NT2/D1 (cell line): ENCODE measurements at places on chromosomes 16 and 17.

DNA sequence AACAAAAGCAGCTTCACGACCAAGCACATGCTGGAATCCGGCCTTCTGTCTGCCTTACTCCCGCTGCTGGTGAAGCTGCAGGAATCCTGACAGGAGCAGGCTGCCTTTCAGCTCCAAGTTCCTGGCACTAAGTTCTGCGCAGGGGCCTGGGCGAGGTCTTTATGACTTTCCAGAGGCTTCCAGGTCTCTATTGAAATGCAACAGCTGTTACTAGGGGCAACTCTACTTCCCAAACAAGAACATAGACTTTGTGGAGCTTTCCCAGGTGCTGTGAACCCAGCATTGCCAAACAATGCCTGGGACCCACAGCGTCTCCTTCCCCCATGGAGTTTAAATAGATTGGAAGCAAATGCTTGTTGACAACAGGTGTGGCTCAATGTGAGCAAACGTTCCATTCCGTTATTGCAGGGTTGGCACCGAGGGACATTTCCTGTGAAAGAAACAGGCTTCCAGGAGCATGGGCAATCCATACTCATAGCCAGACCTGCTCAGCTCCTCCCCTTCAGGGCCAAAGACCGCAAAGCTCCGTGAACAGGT lies 156.0 kb downstream of the CDH13 start:
- DNase-seq, result peak; percentile 55

- DNase-seq, result no peak
Measured at GRCh38 chr17:36089888-36090836, at the start of gene CCL3. Gene CCL3, minus strand, starts transcription at chr17:36090143. Its CDS starts 85 bp downstream, at chr17:36090058.

GRCh38 chr17:63390090-63390489 lies 56.0 kb downstream of the CYB561 start:
- DNase-seq, result no peak

DNA sequence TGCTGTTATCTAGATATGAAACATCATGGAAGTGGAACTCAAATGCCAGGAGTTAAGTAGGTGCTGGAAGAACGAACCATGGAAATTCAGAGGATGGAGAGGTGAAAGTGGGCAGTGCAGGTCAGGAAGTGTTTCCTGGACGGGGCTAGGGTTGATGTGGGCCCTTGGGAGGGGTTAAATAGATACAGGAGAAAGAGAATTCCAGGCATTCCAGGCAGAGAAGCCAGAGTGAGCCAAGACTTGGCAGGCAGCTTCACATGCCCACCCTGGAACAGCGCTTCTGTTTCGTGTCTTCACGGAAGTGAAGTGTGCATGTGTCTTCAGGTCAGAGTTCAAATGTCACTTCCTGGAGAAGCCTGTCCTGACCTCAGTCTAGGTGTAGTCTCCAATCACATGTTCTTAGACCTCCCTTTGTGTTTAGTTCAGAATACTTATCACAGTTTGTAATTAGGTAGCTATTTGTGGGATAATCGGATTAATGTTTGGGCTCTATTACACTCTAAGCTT lies 41.3 kb downstream of the GP2 start:
- no peak for DNase-seq

DNA sequence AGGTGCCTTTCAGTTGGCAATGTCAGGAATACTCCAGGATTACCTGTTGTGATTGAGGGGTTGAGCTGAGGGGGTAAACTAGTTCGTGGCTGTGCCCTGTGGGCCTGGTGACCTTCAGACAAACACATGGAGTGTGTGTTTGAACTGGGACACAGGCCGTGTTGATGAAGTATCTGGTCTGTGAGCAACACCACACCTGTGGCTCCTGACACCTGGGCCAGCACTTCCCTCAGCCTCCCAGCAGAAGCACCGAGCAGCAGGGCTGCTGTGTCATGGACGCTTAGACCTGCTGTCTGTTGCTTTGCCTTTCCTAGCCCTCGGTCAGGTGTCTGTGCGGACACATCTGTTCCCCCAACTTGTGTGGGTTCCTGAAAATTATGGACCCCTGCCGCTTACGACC lies 82.9 kb downstream of the KSR1 start:
- DNase-seq, result no peak

DNA sequence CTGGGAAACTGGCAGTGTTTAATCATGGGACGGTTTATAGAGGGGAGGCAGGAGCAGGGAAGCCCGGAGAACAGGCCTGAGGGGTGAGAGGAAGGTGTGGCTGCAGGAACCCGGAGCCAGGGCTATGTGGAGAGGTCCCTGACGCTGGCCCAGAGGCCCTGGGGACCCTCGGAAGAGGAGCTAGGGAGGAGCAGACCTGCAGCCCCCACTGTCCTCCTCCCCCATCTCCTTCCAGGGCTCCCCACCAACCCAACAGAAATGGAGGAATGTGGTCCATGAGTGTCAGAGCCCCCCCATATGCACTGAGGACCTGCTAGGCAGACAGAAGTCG lies 20.3 kb downstream of the TMEM235 start:
- no peak for DNase-seq

GRCh38 chr17:19747829-19748806 lies at the start of gene ALDH3A1:
Gene ALDH3A1, minus strand, starts transcription at chr17:19748298. Its CDS starts 3,169 bp downstream, at chr17:19745129.
- no peak for DNase-seq

GRCh38 chr17:9895923-9896322 lies 9.1 kb downstream of the RCVRN start:
- DNase-seq, result no peak

GRCh38 chr16:29645694-29646187 lies 17.3 kb upstream of the SPN start:
- DNase-seq, result no peak

- no peak for DNase-seq
Measured at GRCh38 chr16:14284930-14285512, 213.9 kb downstream of the MRTFB start.

- DNase-seq, result no peak
Measured at GRCh38 chr17:42414704-42415409, 8.2 kb downstream of the CAVIN1 start.

DNA sequence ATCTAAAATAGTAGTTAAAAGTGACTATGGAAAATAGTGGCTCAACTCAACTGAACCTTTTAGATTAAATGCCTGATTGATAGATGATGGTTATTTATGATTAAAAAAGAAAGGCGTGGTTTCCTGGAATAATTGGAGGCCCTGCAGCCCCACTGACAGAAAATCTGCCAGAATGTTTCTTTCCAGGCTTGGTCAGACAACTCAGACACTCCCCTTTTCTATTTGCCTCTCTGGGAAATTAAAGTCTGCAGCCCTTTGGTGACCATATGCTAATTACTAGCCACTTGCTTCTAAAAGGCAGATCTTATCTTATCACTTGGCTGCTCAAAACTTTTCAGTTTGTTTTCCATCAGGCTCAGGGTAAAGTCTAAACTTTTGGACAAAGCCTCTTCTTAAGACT lies 506.0 kb downstream of the TMEM114 start:
- no peak for DNase-seq
